ENCODE measurements at places on chromosomes 6 and 20.

GRCh38 chr6:148514091-148514845, 171.6 kb downstream of the SASH1 start:
- no peak for DNase-seq

DNA sequence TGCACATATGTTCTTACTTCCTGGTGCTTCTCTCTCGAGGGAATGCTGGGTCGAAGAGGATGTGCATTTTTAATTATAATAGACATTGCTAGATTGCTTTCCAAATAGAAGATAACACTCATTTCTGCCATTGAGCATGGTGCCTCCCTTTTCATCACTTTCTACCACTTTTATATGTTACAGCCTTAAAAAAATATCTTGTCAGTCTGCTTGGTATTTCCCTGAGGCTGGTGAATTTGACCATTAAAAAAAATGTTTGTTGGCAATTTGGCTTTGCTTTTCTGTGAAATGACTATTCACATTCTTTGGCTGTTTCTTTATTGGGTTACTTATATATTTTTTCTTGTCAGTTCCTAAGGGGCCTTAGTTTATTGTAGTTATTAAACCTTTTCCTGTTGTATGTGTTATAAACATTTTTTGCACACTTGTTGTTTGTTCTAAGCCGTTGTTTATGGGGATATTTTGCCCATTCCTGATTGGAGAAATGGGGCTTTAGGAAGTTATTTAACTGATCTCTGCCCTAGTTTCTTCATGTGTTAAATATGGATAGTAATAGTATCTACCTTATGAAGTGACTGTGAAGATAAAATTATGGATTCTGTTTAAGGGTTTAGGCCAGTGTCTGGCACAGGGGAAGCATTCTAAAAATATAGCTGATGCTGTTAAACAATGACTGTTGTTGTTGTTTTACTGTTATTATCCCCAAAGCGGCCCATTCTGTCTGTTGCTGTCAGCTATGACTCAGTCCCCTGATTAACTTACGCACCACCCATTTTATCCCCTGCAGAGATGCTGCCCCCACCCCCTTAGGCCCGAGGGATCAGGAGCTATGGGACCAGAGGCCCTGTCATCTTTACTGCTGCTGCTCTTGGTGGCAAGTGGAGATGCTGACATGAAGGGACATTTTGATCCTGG, 3.8 kb downstream of the DDR1 start:
- no peak for DNase-seq

- DNase-seq = no peak
These were observed 299.9 kb upstream of the SUPT3H start for GRCh38 chr6:45677381-45678284.

GRCh38 chr20:37479925-37480691, 40.9 kb upstream of the NNAT start:
- DNase-seq = no peak

GRCh38 chr6:17867880-17868279, 119.6 kb downstream of the KIF13A start:
- no peak for DNase-seq

GRCh38 chr6:160058603-160059215, 62.9 kb upstream of the SLC22A1 start:
- DNase-seq = no peak

- no peak for DNase-seq
These were observed 255.5 kb upstream of the NRSN1 start for GRCh38 chr6:23870496-23870895.

GRCh38 chr6:39079197-39080125, 30.9 kb downstream of the GLP1R start:
- no peak for DNase-seq

- no peak for DNase-seq
These were observed 5.9 kb downstream of the TGM6 start for GRCh38 chr20:2386516-2387179.

DNA sequence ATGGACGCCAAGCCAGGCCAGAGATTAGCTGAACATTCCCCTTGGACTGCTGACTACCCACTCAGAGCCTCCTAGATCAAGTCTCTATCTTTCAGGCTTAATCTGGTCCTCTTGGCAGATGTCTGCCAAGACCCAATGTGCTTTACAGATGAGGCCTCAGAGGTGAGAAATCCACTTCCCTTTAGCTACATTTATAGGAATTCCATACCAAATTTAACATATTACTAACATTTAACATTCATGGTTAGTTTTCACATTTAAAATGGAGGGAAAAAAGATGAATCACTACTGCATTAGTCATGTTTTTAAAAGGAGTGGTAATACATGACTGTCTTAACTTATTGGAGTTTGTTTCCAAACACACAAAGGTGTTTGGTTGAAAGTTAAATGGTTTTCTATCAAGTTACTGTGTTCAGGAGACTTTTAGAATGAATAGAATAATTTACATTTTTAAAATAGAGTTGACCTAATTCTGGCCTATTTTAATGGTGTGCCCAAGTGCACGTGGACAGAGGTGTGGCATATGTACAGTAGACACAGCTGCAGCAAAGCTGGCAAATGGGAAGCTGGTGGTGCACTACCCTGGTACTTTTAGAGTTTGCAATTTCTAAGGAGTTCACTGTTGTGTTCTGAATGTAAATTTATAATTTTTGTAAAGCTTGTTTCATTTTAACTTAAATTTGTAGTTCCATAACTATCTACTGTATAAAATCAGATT, 41.9 kb upstream of the CALHM6 start:
- DNase-seq = no peak

DNA sequence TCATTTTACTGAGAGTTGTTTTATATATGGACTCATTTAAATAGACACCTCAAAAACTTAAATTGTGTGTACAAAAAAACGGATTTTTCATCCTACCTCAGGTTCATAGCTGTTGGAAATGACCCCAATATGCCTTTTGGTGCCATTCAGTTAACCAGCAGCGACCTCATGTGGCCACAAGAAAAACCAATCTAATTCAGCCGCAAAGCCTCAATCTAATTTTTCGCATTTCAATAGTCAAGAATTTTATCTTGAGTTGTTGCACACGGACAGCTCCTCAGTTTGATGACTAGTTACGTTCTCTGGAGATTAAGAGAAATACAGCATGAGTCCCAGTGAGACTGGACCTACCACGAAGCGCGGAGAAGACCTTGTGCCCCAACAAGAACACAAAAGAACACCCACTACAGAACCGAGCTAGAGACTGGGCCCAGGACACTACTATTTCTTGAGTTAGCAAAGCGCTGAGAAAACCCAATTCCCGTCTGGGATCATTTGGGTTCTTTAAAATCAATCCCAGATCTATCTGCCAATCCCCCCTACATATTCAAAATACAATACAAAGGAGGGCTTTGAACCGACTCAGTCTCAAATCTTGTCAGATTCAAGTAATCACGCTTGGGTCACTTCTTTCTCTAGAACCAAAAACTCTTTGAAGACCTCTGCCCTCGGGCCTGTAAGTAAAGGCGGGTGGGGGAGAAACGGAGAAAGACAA, 1.1 kb downstream of the TCP11 start:
- peak; percentile 31 for DNase-seq

- DNase-seq = no peak
These were observed 294.3 kb downstream of the CDC5L start for GRCh38 chr6:44681761-44682160.

DNA sequence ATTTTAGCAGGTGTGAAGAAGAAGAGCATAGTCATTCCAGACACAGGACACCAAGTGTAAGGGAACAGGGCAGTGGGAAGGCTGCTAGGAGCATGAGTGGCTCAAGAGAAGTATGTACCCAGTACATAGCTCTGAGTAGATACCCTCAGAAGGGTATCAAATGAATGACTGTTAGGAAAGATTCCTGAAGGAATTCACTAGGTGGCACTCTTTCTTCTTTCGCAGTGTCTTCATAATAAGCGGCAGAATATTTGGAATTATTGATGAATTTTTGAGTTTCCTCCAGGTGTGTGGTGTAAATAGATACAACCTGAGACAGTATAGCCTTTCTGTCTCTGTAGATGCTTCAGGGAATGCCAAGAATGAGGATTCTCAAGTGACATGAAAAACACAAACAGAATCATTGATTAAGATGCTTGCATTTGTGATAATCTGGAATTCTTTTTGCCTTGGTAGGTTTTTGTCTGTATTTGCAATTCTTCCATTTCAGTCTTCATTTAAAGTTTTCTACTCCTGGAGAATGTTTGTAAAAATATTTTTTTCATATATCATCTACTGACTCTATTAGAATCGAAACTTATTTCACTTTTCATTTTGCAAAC, 264.3 kb upstream of the RIMS1 start:
- no peak for DNase-seq

DNA sequence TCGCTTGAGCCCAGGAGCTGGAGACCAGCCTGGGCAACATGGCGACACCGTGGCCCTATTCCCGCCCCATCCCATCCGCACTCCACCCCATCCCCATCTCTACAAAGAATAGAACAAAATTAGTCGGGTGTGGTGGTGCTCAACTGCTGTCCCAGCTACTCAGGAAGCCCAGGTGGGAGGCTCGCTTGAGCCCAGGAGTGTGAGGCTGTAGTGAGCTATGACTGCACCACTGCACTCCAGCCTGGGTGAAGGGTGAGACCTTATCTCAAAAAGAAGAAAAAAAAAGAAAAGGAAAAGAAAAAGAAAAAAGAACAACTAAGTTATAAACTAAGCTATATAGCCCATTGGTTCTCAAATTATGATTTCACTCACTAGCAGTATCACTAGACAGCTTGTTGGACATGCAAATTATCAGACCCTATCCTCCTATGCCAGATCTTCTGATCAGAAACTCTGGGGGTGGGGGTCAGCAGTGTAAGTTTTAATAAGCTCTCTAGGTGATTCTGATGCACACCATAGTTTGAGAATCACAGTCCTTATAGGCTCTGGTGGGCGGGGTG, 491 bp upstream of the ITCH start:
- no peak for DNase-seq

DNA sequence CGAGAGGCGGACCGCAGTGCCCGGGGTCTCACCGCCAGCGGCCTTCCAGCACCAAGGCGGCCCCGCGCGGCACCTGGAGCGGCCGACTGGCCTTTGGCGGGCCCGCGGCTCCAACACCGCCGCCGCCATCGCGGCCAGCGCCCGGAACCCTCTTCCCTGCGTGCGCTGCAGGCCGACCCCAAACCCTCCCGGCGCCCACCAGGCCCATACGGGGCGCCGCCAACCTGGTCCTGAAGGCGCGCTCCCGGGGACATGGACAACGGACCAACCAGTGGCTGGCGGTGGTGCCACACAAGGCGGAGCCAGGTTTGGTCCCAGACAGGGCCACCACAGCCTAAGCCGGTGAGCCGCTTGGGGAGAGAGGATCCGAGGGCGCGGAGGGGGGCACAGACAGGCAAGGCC, 1514.8 kb upstream of the DEFB115 start:
- DNase-seq = no peak

GRCh38 chr20:3653921-3654320, 9.3 kb downstream of the GFRA4 start:
- no peak for DNase-seq

GRCh38 chr20:24744747-24745146, 204.3 kb upstream of the CST7 start:
- DNase-seq = no peak

DNA sequence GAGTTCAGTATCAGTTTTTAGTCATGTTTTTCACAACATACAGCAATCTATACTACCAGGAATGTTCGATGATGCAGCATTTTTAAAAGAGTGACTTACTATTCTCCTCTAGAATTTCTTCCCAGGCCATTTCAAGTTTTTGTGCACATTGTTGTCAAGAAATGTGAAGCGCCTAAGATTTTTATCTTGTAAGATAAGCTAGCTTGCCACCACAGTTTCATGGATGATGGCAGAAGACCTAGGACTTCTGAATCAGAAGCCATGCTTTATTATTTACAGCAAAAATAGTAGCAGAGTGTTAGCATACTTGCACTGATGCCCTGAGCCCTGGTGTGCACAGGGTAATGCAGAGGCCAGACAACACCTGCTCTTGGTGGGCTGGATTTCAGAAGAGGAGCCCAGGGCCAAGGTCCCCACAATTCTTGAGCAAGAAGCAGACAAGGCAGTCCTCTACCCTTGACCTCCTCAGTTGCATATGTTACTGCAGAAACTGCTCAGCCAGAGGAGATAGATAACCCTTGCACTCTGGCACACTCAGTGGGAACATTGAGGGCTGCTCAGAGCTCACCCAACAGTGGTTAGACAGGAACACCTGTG, 99.2 kb downstream of the QKI start:
- no peak for DNase-seq

DNA sequence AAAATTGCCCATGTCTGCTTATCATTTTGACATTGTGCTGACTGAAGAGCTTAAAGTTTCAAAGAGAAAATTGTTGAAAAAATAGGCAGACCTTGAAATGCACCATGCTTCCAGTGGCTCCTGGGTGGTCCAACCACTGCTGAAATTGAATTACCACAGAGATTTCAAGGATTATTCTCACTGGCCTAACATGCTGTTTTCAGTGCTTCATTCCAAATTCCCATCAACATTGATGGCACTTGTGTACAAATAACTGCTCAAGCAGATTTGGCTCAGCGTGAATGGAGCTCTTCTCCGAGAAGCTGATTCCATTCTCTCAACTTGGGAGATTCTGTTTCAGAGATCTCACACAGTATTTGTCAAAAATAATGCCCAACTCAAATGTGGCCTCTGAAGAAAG, 75.5 kb downstream of the LAMA4 start:
- no peak for DNase-seq

- no peak for DNase-seq
These were observed 114.0 kb downstream of the BFSP1 start for GRCh38 chr20:17417225-17417624.

- no peak for DNase-seq
These were observed 50.5 kb upstream of the FRMD1 start for GRCh38 chr6:168129292-168130167.

- DNase-seq = peak; percentile 53
These were observed 11.4 kb downstream of the SLC2A4RG start for GRCh38 chr20:63750807-63751470.

DNA sequence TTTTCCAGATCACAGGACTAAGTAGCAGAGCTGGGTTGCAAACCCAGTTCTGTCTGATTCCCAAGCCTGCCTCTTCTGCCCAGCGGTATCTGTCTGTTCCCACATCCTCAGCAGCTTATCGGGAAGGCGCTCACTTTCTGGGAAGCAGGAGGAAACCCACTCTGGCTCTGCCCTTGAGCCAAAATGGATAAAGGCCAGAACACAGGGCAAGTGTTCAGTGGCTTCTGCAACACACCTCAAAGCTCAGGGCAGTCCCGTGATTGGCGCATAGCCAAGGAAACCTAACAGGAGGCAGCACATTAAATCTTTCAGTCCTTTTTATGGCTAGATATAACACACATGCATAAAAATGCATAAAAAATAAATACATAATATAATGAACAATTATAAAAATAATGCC, 262.2 kb downstream of the NRN1 start:
- DNase-seq = no peak

DNA sequence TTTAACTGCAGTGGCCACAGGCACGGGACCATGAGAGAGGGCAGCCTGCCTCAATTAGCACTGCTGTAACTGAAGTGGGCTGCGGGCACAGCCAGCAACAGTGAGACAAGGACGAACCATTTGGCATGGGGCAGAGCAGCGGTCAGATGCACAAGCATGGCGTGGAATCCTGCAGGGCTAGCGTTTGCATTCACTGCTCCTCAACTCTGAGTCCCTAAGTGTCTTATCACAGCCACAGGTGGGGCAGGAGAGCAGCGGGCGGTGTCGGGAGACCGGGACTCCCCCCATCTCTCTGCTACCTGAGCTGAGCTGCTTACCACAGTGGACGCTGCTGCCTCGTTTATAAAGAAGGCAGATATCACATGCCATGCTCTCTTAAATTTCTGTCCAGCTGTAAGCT, 31.3 kb upstream of the PDE10A start:
- DNase-seq = no peak

- no peak for DNase-seq
These were observed 250.4 kb downstream of the GMPR start for GRCh38 chr6:16488813-16489212.
